ENCODE measurements at places on chromosomes 2 and 18. TPM values are rescaled to one million over a fixed set of nuclear protein-coding genes. Genes with fewer than 3 reads are reported as not detected.

DNA sequence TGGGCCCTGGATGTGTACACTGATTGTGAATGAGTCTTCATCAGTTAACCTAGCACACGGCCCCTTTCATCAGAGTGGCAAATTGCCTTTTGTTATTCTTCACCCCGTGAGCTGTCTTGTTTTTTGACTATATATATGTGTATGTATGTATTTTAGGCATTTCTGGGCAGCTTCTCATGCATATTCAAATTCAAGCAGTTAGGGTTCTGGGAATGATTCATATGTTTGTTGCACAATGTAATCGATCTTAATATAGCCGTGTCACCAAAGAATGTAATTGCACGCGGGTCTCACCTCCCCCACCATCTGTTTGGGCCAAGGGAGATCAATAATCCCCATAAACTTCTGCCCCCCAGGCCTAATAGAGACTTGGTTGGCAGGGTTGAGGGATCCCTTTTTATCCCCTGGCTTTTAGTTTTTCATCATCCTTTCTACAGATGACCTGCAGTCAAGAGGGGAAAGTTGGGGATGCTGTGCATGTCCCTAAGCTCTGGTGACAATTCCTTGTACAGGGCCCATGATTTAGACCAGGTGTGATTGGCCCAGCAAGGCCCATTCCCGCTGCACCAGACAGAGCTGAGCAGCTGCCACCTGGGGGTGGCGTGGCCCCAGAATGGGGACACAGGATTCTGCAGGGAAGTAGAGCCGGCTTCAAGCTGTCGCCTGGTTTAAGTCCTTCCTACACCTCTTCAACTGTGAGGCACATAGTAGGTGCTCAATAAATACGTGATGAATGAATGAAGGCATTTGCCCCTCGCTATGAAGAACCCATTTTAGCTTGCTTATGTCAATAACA, 19.2 kb downstream of the KCNF1 start:
- DNase-seq = no peak

GALR1 gene
- total RNA-seq = not detected

DPYSL5 gene
- not detected for total RNA-seq

- DNase-seq = no peak
Measured at GRCh38 chr2:143355870-143356269, 226.7 kb downstream of the ARHGAP15 start.

- no peak for DNase-seq
Measured at GRCh38 chr2:183592271-183592670, 468.0 kb downstream of the NUP35 start.
